ENCODE measurements at places on chromosomes 11 and 22.

DNA sequence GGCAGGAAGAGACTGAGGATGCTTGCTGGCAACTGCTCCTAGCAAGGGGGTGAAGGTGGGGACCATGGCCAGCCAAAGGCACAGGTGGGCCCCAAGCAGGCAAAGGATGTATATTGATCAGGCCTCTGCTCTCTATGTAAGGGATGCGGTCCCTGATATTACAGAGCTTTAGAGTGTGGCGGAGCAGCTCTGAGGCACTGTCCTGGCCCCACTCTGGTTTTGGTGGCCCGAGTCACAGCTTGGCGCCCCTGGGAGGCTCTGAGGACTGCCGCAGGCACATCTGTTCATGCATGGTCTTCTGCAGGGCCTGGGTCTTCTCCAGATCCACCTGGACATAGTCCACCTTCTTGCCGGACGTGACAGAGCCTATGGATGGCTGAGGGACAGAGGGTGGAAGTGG, 45.5 kb downstream of the GAB4 start:
- no peak for DNase-seq

DNA sequence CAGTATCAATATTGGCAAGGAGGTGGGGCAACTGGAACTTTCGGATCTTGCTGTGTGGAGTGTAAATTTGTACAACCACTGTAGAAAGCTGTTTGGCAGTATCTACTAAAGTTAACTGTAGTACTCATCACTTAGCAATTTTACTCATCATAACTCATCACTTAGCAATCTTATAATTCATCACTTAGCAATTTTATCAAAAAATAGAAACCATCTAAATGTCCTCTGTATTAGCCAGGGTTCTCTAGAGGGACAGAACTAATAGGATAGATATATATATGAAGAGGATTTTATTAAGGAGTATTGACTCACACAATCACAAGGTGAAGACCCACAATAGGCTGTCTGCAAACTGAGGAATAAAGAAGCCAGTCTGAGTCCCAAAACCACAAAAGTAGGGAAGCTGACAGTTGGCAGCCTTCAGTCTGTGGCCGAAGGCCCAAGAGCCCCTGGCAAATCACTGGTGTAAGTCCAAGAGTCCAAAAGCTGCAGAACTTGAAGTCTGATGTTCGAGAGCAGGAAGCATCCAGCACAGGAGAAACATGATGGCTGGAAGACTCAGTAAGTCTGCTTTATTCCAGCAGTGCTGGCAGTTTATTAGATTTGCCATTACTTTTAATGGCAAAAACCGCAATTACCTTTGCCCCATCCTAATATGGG, 92.9 kb upstream of the USP47 start:
- DNase-seq, result no peak

GRCh38 chr22:38863531-38864131, 8.4 kb downstream of the CBX6 start:
- no peak for DNase-seq

- no peak for DNase-seq
Observed at GRCh38 chr11:91902312-91902711, 322.3 kb upstream of the FAT3 start.

- no peak for DNase-seq
Observed at GRCh38 chr11:68009391-68010089, 587 bp upstream of the ALDH3B1 start.

- no peak for DNase-seq
Observed at GRCh38 chr11:38005597-38005996, 1407.6 kb upstream of the RAG2 start.

- DNase-seq, result no peak
Observed at GRCh38 chr11:103709371-103709770, 327.1 kb upstream of the DDI1 start.

- no peak for DNase-seq
Observed at GRCh38 chr11:95306801-95307200, 75.8 kb upstream of the SESN3 start.

GRCh38 chr11:78256962-78257361, 68.2 kb downstream of the USP35 start:
- DNase-seq, result no peak

DNA sequence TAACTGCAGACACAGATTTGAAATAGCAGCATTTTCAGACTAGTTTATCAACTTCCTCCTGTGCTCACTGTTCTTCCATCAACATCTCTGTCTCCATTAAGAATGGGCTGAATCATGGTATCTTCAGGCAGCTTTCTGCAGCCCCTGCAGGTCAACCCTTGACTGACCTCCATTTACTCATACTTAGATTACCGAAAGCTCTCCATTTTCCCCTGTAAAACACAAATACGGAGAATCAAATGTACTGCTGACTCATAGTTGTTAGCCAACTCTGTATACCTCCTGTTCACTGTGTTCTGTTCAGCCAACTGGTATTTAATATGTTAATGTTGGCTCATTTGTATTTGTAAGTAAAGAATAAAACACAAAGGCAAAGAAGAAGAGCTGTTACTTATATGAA, 364.0 kb downstream of the CASP12 start:
- no peak for DNase-seq

DNA sequence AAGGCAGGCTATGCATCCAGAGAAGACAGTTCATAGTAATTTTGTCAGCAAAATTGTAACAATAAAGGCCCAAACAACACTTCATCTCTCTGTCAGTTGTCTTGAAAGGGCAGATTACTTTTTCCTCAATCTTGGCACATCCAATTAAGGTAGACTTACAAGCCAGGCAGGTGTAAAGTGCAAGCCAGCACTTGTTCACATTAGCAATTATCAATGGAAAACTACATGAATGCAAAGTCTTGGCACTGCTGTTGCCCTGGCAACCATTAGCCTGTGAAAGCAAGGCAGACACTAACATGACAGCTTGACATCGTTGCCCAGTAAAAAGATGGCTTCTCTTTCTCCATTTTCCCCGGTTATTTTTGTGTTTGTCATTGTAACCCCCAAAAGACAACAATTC, 677.2 kb upstream of the TENM4 start:
- peak; percentile 17 for DNase-seq

- DNase-seq, result no peak
Observed at GRCh38 chr11:15275141-15275540, 160.4 kb downstream of the INSC start.

GRCh38 chr11:62402226-62402959, 16.4 kb upstream of the SCGB1A1 start:
- DNase-seq, result no peak

GRCh38 chr22:47130883-47131631, 368.6 kb downstream of the TBC1D22A start:
- no peak for DNase-seq

GRCh38 chr11:92711926-92712325, 257.5 kb upstream of the MTNR1B start:
- no peak for DNase-seq

DNA sequence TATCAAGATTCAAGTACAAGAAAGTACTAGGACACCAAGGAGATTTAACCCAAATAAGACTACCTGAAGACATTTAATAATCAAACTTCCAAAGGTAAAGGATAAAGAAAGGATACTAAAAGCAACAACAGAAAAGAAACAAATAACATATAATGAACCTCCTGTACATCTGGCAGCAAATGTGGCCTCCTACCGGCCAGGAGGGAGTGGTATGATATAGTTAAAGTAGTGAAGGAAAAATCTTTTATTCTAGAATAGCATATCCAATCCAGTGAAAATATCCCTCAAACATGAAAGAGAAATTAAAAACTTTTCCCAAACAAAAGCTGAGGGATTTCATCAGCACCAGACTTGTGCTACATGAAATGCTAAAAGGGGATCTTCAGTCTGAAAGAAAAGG, 104.7 kb upstream of the GUCY1A2 start:
- no peak for DNase-seq

DNA sequence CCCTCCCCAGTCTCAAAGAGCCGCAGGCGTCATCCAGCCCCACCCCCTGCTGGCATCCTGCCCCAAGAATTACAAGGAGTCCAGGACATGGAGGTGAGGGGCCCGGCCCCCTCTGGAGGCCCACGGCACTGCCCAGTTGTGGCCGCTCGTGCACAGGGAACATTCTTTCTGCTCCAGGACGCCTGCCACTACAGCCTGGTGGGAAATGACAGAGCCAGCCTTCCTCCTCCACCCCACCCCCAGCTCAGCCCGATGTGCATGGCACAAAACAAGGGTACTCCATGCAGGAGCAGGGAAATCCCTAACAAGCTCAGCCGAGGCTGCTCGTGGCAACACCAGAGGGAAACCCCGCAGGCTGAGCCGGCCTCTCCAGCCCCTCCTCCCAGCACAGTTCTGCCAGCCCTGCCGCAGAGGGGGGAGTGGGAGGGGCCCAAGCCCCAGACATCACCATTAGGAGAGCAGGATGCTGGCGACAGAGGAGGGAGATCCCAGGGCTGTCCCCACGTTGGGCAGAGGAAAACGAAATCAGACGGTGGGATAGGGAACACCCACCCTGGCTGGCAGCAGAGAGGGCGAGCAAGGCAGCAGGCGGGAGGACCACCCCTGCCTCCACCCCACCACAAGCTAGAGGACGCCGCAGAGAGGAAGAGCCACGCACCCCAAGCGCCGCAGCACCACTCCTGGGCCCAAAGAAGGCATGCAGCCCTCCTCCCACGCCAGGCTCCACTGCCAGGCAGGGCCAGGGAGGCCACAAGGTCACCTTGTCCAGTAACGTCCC, 10.0 kb downstream of the IGSF9B start:
- DNase-seq, result peak; percentile 27

DNA sequence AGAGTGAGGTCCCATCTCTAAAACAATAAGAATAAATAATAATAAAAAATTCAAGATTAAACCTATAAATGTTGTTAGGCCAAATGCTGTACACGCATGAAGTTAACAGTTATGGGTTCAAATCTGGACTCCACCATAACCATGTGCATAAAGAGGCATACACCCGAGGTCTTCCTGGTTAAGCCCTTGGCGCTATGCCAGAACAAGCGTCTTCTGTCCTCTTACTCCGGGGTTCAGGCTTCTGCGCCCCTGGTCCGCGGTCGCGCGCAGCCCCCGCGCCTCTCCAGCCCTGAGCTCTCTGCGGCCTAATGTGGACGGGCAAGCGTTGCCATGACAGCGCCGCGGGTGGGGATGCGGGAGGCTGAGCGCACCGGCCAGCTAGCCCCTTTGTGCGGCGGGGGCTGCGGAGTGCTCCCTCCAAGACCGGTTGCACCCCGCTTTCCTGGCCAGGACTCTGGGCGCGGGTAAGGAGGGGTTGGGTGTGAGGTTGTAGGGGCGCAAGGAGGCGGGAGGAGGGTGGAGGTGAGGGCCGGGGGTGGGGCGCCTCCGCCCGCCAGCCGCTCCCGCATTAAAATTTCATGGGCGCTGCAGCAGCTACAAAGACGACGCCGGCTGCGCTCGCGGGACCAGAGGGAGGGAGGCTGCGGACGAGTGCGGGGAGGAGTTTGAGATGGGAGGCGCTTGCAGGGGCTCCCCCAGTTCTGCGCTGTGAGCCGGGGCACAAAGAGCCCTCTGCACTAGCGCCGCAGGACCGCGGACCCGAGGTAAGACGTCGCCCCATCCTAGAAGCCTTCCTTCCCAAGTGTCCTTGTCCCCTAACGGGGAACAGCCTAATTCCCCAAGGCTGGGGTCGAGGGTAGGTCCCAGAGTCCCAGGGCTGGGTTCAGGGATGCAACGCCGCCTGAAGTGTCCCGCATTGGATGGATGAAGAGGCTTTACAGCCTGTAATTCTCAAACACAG, at the start of gene MIAT:
Gene MIAT, plus strand, starts transcription at position 698 of the 961 bp plus-strand sequence.
- DNase-seq, result no peak

DNA sequence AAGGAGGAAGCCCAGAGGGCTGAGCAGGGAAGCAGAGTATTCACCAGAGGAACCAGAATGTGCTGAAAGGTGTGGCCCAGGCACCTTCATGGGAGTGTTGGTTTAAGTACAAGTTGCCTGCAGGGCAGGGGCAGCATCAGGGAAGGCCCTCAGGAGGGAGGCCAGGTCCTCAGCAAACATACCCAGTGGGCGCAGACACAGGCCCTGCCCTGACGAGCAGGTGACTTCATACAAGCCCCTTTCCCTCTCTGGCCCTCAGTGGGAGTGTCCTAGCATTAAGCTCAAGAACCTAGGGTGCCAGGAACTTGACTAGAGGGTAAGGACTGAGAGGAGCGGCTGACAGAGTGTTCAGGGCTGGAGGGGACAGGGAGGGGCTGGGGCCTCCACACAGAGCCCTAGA, 7.5 kb upstream of the CASTOR1 start:
- DNase-seq, result no peak

DNA sequence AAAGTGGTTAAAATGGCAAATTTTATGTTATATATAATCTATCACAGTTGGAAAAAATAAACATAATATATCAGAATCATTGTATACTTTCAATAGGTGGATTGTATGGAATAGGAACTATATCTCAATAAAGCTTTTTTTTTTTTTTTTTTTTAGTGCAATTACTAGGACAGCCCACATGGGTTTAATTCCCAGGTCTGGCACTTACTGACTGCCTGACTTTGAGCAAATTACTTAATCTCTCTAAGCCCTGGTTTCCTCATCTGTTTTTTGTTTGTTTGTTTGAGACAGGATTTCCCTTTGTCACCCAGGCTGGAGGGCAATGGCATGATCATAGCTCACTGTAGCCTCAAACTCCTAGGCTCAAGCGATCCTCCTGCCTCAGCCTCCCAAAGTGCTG, 26.1 kb upstream of the BAIAP2L2 start:
- DNase-seq, result no peak

DNA sequence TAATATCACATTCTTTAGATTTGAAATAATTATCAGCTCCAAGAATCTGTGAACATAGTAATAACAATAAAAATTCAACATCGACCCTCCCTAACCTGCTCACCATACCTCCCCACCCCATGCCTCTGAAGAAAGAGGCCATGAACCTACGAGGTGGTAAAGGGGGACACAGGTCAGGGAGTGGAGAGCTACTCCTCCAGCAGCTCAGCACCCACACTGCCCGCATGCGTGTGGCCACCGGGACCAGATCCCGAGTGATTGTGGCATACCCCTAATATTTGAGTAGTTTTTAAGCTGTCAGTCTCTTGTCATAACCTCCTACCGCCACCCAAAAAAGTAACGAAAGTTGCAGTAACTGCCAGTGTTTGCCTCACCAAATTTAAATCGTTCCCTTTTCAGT, 16.8 kb upstream of the ADSL start:
- no peak for DNase-seq

DNA sequence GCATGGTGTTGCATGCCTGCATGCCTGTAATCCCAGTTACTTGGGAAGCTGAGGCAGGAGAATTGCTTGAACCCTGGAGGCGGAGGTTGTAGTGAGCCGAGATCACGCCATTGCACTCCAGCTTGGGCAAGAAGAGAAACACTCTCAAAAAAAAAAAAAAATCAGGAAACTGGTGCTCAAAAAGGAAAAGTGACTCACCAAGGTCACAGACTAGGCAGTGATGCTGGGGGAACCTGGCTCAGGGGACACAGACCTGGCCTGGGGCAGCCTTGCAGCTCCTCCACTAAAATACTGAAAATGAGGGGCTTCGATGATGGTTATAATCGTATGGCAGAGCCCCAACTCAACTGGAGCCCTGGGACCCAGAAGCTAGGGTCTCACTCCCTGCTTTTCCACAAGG, 8.1 kb upstream of the SLC35E4 start:
- DNase-seq, result no peak
